SJSA1 (cell line): ENCODE measurements at places on chromosomes 2 and 18. TPM values are rescaled to one million over a fixed set of nuclear protein-coding genes. Genes with fewer than 3 reads are reported as not detected.

- H3K36me3 ChIP-seq = no peaks in the 10 kb centered on the region
- H3K4me3 ChIP-seq = no peak overlapping the region
- no peaks in the 10 kb centered on the region; the same call in 1 of the 2 replicates for H3K27me3 ChIP-seq
- no peak for DNase-seq
- no peak overlapping the region for H3K27ac ChIP-seq
Measured at GRCh38 chr2:170332676-170333402, 154.9 kb downstream of the MYO3B start.

DNA sequence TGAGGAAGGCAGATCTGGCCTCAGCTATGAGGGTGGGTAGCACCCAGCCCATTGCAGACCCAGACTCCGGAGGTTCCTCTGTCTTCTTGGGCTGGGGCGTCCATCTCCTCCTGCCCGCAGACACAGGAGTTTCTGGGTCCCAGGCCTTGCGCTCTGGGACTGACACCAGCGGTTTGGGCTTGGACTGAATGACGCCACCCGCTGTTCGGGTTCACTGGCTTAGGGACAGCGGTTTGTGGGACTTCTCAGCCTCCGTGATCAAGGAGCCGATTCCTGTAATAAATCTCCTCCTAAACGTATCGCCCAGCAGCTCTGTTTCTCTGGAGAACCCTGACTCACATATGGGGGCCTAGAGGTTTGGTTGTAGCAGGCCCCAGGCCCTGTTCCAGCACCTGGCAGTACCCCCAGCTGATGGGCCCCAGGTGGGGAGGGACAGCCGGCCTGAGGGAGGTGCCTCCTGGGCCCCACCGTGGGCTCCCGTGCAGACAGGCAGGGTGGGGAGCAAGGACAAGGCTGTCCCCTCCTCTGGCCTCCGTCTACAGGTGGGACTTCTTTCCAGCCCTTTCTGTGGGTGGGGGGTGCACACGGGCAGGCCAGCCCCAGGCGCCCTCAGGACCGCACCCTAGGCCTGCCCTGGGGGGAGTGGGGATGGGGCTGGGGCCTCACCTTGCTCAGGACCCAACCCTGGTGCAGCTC is 4.5 kb upstream of the AQP12A start:
- no peaks in the 10 kb centered on the region for H3K4me1 ChIP-seq
- no peak for DNase-seq
- peaks cover 24% of the 10 kb centered on the region for H3K27me3 ChIP-seq

DNA sequence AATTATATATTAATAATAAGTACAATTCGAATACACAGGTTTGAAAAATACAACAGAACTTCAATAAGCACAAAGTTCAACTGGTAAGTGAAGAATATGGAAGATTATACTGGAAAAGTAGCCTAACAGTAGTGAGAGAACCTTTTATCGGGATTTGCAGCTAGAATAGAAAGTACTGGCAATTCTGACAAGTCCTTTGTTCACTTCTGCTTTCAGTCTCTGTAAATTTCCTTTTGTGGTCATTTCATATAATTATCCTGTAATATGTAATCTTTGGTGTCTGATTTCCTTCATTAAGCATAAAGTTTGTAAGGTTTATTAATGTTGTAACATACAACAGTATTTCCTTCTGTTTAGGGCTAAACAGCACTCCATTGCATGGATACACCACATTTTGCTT is 67.2 kb downstream of the CUL3 start:
- peaks cover 50% of the 10 kb centered on the region for H3K4me1 ChIP-seq
- no peak overlapping the region for H3K27ac ChIP-seq
- H3K36me3 ChIP-seq = peaks cover 13% of the 10 kb centered on the region
- H3K4me3 ChIP-seq = no peak overlapping the region
- DNase-seq = no peak

GRCh38 chr18:13635046-13635445 is 91.3 kb downstream of the FAM210A start:
- no peak overlapping the region for H3K27ac ChIP-seq
- H3K4me3 ChIP-seq = no peak overlapping the region
- DNase-seq = no peak
- H3K27me3 ChIP-seq = no peaks in the 10 kb centered on the region
- H3K36me3 ChIP-seq = no peaks in the 10 kb centered on the region

DNA sequence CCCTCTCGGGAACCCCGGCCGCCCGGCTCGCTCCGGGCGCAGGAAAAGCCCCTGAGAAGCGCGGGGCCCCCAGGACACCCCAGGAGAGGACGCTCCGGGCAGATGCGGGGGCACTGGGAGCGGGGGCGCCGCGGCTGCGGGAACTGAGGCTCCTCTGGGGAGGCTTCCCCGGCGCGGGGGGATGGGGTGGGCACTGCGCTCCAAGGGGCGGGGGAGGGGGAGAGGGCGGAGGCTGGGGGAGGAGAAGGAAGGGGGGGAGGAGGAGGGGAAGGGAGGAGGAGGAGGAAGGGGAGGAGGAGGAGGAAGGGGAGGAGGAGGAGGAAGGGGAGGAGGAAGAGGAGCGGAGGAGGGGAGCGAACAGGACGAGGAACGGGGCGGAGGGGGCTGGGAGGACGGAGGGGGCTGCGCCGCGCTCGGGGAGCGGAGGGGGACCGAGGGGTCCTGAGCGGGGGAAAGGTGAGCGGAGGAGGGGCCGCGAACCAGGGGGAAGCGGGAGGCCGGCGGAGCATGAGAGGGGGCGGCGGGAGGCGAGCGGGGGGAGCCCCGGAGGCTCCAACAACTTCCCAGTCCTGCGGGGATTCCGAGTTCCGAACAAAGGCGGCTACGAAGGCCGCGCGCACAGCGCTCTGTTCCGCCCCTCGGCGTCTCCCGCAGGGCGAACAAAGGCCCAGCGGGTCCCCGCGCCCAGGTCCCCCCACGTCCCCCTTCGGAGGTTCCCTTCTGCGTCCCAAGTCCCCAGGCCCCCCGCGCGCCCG is 742 bp downstream of the PXDN start:
- no peak for DNase-seq
- no peaks in the 10 kb centered on the region for H3K27me3 ChIP-seq
- peaks cover 21% of the 10 kb centered on the region for H3K36me3 ChIP-seq
- peak overlapping the region; percentile 85 for H3K27ac ChIP-seq
- H3K4me3 ChIP-seq = peak overlapping the region; percentile 95

DNA sequence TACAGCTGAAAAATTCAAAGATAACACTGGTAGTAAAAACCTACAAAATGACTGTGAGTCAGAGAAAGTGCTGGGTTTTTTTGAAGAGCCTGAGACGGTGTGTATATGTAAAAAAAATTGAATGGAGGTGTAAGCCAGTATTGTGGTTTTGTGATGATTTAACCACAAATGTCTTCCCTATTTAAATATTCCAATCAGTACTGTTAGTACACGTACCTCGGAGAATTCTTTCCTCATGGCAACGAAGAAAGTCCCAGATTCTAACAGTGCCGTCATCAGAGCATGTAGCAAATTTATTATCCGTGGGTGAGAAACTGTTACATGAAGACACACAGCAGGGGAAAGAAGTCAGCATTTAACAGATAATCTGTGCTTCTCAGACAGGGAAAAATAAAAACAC is 48.1 kb downstream of the WDR33 start:
- H3K4me3 ChIP-seq = no peak overlapping the region
- DNase-seq = no peak
- no peak overlapping the region for H3K27ac ChIP-seq
- H3K36me3 ChIP-seq = peaks cover 75% of the 10 kb centered on the region
- H3K27me3 ChIP-seq = no peaks in the 10 kb centered on the region
- H3K4me1 ChIP-seq = no peaks in the 10 kb centered on the region

DNA sequence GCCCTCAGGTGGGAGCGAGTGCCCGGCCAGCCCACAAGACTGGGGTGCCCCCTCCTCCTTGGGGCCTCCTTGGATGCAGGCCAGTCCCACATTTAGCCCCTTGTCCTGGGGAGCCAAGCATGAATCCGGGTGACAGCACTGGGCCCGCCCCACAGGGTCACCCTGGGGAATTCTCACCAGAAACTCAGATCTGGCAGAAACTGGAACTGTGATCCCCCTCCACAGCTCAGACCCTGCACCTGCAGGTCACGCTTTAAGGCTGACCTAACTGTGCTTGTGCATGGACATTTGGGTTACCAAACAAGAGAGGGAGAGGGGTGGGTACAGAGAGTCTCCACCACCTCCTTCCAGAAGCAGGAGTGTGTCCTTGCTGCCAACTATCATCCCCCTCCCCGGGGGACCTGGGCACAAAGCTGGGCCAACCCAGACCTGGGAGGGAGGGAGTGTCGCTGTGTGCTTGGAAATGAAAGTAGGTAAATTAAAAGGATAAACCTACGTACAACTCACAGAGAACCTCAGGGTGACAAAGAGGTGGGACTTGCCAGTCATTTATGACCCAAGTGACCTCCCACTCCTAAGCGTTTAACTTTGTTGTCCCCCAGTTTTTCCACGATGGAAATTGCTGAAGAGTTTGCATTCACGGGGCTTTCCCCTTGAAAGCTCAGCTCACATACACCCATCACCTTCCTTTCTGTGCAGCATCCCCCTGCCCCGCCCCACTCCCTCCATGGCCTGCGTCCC is 9.1 kb downstream of the ITM2C start:
- no peaks in the 10 kb centered on the region for H3K27me3 ChIP-seq
- no peak overlapping the region for H3K27ac ChIP-seq
- peaks cover 49% of the 10 kb centered on the region for H3K36me3 ChIP-seq
- no peak overlapping the region for H3K4me3 ChIP-seq

DNA sequence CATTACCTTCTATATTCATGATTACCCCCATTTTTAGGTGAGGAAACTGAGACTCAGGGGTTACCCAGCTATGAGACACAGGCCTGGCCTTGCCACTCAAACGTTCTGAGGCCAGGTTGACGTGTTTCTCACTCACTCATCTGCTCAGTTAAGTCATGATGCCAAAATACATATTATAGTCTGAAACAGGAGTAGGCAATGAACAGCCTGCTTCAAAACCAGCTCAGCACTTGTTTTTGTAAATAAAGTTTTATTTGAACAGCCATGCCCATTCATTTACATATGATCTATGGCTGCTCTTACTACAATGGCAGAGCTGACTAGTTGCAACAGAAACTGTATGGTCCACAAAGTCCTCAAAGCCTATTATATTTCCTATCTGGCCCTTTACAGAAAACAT is 74.1 kb upstream of the SMAD2 start:
- no peaks in the 10 kb centered on the region for H3K36me3 ChIP-seq
- H3K4me1 ChIP-seq = peaks cover 29% of the 10 kb centered on the region
- no peak overlapping the region for H3K4me3 ChIP-seq
- H3K27ac ChIP-seq = no peak overlapping the region

DNA sequence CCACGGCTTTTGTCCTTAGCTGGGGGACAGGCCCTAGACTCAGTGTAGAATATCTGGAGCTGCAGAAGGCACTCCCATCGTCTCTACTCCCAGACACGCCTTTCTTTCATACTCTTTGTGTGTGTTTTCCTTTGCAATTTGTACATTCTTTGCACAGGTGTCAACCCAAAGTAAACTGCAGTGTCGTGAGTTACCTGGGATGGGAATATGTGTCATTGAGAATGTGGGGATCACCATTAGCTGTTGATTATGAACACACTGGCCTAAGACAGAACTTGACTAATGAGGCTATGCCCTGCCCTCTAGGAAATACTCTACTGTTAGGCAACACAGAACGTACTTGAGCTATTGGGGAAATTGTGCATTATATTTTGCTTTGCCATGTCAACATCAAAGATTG is 233.3 kb downstream of the SETBP1 start:
- no peak for DNase-seq
- H3K36me3 ChIP-seq = no peaks in the 10 kb centered on the region
- no peak overlapping the region for H3K27ac ChIP-seq
- H3K27me3 ChIP-seq = no peaks in the 10 kb centered on the region

GRCh38 chr2:201363857-201364560 is 6.9 kb upstream of the FLACC1 start:
- no peaks in the 10 kb centered on the region for H3K27me3 ChIP-seq
- H3K27ac ChIP-seq = no peak overlapping the region
- H3K36me3 ChIP-seq = 0 out of 2 replicates have a peak, but pooled peaks cover 5% of the 10 kb centered on the region
- no peak overlapping the region for H3K4me3 ChIP-seq

- peaks cover 35% of the 10 kb centered on the region for H3K4me1 ChIP-seq
- H3K36me3 ChIP-seq = peaks cover 45% of the 10 kb centered on the region
- H3K27me3 ChIP-seq = no peaks in the 10 kb centered on the region
- peak overlapping the region; percentile 89 for H3K4me3 ChIP-seq
Measured at GRCh38 chr2:37323176-37323780, 1.4 kb downstream of the PRKD3 start.

DNA sequence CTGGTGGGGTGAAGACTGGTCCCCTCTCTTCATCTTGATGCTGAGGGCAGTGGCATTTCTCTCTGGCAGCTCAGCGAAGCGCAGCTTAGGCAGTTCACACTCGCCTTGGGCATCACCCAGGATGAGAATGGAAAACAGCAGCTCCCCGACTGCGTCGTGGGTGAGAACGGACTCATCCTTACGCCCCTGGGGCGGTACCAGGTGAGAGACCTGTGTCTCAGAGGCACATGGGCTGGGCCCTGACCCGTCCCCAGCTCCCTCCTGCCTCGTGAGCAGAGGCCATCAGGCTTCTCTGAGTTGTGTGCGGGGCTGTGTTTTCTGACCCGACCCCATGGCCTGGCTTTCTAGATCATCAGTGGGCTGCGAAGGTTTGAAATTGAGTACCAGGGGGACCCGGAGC is 8.2 kb upstream of the CCDC74A start:
- H3K27me3 ChIP-seq = no peaks in the 10 kb centered on the region
- no peak overlapping the region for H3K4me3 ChIP-seq
- H3K4me1 ChIP-seq = no peaks in the 10 kb centered on the region
- no peak overlapping the region for H3K27ac ChIP-seq
- DNase-seq = no peak
- H3K36me3 ChIP-seq = 0 out of 2 replicates have a peak, but pooled peaks cover 3% of the 10 kb centered on the region

DNA sequence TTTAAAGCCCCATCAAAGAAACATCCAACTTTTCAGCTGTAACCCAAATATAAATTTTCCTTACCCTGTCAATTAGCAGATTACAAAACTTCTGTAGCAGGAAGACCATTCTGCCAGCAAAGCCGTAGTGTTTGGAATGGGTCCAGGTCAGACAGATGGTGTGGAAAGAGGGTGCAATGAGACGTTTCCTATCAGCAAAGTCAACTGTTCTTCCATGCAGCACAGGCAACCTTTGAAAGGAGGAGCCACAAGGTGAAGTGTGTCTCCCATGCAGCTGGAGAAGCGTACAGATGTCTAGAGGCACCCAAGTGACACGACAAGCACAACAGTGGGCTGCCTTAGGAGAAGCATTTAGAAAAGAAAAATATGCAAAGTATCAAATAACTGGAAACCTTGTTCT is 83.7 kb downstream of the SP3 start:
- no peak overlapping the region for H3K4me3 ChIP-seq
- no peaks in the 10 kb centered on the region; the same call in 1 of the 2 replicates for H3K4me1 ChIP-seq

- peaks cover 37% of the 10 kb centered on the region for H3K4me1 ChIP-seq
- no peak overlapping the region for H3K27ac ChIP-seq
- DNase-seq = no peak
Measured at GRCh38 chr2:96264086-96264485, 1.7 kb downstream of the TMEM127 start.

DNA sequence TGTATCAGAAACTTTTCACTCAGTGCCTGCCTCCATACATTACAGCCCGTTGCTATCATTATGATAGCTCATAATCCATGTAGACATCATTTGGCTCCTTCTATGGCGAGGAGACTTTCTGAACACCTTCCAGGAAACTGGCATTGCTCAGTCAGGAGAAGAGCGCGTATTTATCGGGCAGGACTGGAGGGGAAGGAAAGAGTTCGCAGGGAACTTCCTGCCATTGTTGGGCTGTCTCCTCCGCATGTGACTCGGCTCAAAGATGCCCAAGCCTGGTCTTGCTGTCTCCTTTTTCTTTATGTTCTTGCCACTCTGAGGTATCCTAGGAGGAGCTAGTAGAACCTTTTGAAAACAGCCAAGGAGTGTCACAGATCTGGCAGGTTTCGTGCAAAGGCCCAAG is 156.8 kb downstream of the CTIF start:
- H3K4me3 ChIP-seq = no peak overlapping the region
- no peak for DNase-seq
- no peak overlapping the region for H3K27ac ChIP-seq
- no peaks in the 10 kb centered on the region for H3K4me1 ChIP-seq
- H3K36me3 ChIP-seq = peaks cover 94% of the 10 kb centered on the region

Gene SPATA3
- total RNA-seq = not detected in 2 replicates

Gene GTF2A1L
- total RNA-seq = 0.11 TPM in 1 of 2 replicates, not detected in the other
